ENCODE measurements at places on chromosomes 5 and 9.

DNA sequence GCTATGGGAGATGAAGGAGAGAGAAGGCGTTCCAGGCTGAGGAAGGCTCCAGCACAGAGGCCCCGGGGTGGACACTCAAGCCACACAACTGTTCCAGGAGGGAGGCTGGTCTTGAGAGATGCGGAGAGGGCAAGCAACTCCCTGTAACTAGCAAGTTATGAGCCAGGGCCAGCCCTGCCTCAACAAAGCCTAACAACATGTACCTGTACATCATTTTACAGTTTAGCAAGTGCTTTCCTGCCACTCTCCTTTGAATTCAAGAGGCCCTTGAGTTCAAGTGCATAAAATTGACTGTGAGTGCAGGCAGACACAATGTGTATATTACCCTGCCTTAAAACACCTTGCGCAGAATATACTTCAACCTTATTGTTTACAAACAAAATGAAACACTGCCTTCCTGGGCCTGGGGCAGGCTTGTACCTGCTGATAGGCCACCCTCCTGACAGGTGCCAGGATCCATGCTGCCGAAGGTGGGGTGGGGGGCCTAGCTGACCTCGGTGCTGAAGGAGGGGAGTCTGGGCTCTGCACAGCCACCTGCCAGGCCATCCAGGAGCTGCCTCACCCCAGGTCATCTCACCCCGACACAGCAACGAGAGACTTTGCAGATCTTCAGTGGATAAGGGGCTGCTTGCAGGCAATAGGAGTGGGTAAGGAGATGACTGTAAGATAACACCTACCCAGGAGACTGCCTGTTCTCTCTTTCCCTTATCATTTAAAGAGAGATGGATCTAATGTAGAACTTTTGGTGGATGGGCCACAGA lies 80.0 kb downstream of the PPARGC1B start:
- no peak for DNase-seq

GRCh38 chr9:91066856-91067255 lies 265.2 kb downstream of the SYK start:
- DNase-seq: no peak

GRCh38 chr9:131174681-131175239 lies 49.4 kb downstream of the NUP214 start:
- no peak for DNase-seq

DNA sequence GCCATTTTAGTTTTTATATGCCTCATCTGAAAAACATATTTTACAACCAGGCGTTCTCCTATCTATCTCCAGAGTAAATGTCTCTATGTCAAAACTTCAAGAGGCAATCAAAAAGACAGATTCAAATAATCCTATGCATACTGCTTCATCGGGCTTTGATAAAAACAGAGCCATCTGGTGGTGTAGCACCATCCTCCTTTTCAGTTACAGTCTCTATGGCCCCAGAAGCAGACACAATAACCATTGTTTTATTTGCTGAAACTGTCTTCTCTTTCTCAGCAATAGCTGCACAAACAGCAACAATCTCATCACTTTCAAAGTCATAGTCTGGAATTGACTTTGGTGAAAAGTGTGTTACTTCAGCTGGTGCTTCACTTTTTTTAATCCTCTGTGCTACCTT lies 36.3 kb downstream of the PTGER4 start:
- DNase-seq: no peak

- DNase-seq: no peak
Measured at GRCh38 chr9:135604437-135605237, 34.7 kb downstream of the GLT6D1 start.

GRCh38 chr9:2459756-2460155 lies 161.8 kb upstream of the VLDLR start:
- peak; percentile 43 for DNase-seq

GRCh38 chr5:107331312-107331711 lies 339.4 kb downstream of the EFNA5 start:
- DNase-seq: no peak

DNA sequence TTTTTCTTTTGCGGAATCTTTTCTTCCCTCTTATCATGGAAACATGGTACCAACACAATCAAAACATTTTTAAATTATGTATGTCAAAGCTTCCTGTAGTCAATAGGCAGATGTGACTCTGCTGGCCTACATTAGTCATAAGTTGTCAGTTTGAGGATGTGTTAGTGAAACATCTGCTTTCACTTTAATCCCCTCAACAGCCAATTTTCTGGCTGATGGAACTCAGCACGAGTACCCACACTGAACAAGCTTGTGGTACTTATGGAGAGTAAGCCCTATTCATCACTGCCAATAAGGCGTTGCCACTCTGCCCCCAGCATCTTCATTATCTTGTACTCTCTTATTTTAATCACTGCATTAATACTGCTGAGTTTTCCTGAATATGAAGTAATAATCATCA lies 1034.4 kb downstream of the CDH9 start:
- no peak for DNase-seq

- DNase-seq: no peak
Measured at GRCh38 chr5:176416965-176417364, 626 bp upstream of the CLTB start.

GRCh38 chr5:170021506-170021905 lies 41.2 kb upstream of the INSYN2B start:
- DNase-seq: no peak

DNA sequence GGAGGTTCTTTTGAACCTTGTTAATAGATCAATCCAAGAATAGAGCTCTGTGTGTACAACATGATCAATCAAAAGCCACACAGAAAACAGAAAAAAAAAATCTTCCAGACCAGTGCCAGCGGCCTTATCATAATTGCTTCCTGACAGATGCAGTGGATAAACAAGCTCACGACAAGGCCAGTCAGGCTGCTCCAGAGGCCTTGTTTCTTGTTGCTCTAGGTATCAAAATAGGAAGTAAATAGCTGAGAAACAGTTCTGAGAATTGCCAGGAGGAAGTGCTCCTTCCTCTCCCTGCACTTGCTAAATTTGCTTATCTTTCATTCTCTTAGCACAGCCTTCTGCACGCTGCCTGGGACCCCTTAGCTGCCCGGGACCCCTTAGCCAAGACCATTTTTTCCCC lies 199.0 kb upstream of the TARS1 start:
- no peak for DNase-seq

DNA sequence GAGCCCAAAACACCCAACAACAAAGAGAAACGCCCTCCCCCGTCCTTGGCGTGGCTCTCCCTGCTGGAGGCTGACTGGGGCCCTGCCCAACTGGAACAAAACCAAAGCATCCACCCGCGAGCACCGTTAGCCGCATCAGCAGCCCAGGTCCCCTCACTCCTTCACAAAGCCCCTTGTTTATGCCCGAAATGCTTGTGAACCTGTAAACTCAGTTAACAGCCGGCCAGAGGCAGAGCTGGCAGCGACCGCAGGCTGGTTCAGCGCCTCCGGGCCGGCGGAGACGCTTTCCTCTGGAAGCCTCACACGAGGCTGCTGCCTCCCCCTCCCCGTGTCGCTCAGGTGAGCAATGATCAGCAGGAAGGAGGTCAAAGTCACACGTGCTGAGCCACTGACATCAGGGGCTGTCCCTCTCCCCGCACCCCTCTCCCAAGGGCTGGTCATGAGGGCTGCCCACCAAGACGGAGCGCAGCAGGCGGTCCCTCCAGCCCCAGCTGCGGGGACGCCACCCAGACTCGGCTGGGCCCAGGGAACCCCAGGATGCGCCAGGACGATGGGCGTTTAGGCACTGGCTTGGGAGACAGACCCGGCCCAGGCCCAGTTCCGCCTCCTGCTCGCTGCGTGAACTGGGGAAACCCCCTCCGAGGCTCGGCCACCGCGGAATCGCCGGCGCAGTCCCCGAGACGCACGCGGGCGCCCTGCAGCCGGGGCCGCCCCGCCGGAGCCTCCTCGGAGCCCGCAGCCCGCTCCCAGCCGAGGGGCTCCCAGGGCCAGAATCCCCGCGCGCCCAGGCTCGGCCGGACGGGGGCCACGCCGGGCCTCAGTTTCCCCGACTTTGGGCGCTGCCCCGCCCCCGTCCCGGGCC lies 563 bp downstream of the SNAPC4 start:
- DNase-seq: peak; percentile 27

DNA sequence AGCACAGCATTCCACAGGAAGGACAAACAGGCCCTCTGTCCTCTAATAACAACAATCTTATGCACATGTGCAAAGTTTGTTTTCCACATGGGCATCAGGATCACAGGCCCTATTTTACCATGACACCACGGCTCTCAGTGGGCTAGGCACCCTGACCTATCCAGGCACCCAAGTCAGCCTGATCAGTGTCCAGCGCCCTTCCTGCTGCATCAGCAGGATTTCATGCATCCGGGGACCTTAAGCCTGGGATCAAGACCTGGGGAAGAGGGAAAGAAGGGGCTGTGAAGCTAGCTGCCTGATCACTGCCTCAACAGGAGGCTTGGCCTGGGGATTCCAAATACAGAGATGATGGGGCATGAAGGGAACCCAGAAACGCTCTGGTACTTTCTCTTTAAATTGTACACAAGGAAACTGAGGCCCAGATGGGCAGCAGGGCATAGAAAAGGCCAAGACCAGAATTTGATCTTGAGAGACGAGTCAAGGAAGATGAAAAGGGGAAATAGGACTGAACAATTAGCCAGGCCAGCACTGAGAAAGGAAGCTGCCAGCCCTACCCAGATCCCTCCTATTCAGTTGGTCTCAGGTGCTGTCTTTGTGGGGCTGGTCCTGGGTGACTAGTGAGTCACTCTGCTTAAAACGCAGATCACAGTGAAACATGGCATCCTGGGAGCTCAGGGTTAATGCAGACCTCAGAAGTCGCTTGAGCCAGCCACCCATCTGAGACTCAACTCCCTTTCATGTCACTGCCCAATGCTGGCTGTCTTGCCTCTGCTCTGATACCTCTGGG lies 57.9 kb downstream of the SHB start:
- DNase-seq: no peak

DNA sequence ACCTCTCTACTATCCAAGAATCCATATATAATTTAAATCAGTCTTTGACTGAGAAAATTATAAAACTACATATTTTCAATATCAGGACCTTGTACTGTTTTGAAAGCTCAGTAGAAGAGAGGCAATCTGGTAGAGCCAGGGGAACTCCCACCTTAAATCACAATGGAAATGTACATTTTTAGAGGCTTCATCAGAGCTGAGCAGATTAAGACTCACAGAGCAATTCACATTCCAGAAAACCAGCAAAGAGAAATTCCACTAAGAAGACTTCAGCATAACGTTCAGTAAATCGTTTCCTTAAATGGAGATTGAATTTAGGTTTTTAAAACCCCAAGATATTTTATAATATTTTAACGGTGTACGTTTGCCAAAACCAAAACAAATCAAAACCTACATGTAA lies 227.8 kb upstream of the TRPM3 start:
- no peak for DNase-seq

Measured in left hindlimb (tissue), 1 donor.